ENCODE measurements at places on chromosomes 7 and 10. TPM values are rescaled to one million over a fixed set of nuclear protein-coding genes. Genes with fewer than 3 reads are reported as not detected.
A peak's percentile ranks its signal among the peaks of the same experiment; 100 is the strongest.

GRCh38 chr10:50469778-50470193 is 154.0 kb downstream of the SGMS1 start:
- no peak for DNase-seq

GRCh38 chr10:116241642-116242410 is 31.2 kb downstream of the GFRA1 start:
- no peak for DNase-seq

ASIC3 gene
- total RNA-seq = 4.0 TPM

DNA sequence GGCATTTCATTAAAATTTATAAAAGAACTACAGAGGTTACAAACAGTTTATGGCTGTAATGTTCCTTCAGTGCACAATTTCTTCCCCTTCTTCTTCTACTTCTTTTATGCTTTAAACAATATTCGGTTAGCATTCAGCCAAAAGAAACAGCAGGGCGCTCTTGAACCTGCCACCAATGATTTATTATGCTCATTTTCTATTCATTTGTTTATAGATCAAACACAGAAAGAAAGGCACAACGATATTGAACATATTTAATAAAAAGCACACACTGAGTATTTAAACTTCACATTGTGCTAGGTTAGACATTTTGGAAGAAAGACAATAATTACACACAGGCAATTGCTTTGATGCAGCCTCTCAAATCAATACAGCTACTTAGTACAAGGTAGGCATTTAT is 1025.8 kb upstream of the LRRN3 start:
- DNase-seq = no peak

NPSR1 gene
- not detected for total RNA-seq

DNA sequence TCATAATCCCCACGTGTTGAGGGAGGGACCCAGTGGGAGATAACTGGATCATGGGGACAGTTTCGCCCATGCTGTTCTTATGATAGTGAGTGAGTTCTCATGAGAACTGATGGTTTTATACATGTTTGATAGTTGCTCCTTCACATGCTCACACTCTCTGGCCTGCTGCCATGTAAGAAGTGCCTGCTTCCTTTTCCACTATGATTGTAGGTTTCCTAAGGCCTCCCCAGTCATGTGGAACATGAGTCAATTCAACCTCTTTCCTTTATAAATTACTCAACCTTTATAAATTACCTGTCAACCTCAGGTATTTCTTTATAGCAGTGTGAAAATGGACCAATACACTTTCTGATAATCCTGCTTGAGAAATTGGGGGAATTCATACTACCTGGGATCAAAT is 80.2 kb downstream of the ZNF37A start:
- no peak for DNase-seq

DNA sequence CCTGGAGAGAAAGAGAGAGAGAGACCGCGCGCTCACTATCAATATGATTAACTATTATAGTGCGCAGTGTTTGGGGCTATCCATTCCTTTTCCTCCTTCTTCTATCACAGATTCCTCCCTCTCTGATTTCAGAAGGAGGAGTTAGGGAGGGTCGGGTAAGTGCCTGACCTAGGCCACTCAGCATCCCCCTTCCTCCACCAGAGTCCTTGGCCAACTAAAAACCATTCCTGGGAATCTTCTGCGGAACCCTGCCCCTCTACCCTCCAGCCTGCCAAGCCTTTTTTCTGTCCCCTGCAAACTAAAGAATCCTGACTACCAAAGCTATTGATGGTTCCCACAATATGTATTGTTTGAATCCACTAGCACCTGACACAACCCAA is 256.2 kb upstream of the NFE2L3 start:
- DNase-seq = no peak

NAT16 gene
- not detected for total RNA-seq

AKR1D1 gene
- total RNA-seq = not detected

PAPOLB gene
- not detected for total RNA-seq

GRCh38 chr7:77839919-77840318 is 41.3 kb downstream of the PHTF2 start:
- DNase-seq = no peak

- no peak for DNase-seq
Measured at GRCh38 chr10:95403700-95404461, 113.1 kb upstream of the PDLIM1 start.

DNA sequence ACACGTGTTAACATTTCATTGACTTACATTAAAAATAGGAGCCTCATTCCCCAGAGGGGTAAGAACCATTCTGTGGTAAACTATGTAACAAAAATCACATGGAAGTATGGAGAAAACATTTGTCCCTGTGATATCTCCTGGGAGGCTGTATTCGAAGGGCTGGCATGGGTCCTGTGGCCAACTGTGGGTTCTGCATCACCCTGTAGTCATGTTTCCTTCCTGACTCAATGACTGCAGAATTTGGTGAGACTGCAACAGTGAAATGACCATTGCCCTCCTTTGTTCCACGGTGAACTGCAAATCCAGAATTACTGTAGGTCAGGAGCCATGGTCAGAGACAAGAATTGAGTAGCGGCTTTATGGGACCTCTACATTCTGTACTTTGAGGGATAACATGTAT is 3.6 kb upstream of the ZEB1 start:
- DNase-seq = no peak

DNA sequence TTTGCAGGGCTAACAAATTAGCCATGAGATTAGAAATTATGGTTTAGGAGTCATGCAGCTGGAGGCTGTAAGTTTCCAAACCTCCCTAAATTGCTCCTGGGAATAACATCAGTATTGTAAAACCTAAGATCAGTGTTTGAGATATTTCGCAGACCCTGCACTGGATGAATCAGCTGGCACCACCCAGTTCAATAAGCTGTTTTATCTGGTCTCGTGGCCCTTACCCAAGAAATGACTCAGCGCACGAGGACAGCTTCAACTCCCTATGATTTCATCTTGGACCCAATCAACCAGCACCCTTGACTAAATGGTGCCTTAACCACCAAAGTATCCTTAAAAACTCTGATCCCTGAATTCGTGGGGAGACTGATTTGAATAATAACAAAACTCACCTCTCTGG is 482.0 kb upstream of the PCDH15 start:
- DNase-seq = no peak

- peak; percentile 28 for DNase-seq
Measured at GRCh38 chr10:124650820-124651401, 93.3 kb downstream of the FAM53B start.

DNA sequence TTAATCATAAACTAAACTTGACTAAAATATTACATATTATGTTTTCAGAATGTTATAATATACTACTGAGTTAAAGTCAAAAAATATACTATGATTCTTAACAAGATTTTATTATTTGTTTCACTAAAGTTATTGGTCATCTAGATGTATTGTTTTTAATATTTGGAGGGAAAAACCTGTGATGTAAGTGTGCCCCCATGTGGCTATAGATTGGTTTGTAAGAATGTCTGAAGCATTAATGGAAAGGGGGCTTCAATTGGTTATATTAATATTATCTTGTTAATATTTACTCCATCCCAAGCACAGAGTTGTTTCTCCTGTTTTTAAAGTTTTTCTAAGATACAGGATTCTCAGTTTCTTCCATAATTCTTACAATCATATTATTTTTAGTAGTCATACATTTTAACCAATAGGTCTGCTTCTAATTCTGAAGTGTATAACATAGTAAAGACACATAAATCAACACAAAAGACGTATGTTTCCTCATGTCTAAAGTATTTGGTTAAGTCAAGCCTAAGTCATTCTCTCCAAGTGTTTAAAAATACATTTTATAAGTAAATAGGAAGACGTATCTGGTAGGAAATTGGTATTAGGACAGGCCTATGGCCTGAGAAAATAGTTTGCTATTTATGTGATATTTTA is 58.0 kb downstream of the GNAT3 start:
- no peak for DNase-seq

GRCh38 chr7:141460781-141461715 is 90.2 kb upstream of the AGK start:
- DNase-seq = no peak

UTF1 gene
- total RNA-seq = 0.28 TPM

INA gene
- total RNA-seq = 0.87 TPM

DNA sequence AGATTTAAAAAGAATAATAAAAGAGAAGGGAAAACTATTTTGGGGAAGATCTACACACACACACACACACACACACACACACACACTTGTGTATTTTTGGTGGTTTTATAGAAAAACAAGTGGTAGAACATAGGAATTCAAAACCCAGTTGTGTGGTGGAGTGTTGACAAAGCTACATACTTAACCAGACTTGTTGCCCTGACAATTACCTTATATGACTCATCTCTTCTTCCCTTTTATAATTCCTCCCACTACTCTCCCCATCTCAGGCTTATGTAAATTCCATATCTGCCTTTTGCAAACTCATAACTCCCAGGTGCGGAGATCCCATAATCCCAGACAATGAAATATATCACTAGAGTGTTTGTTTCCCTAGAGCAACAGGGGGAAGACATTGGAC is 873.7 kb downstream of the NXPH1 start:
- no peak for DNase-seq

GPR22 gene
- total RNA-seq = not detected

- DNase-seq = no peak
Measured at GRCh38 chr10:69994262-69994661, 58.4 kb upstream of the MACROH2A2 start.

SPDYE16 gene
- total RNA-seq = 0.14 TPM

KAZALD1 gene
- 0.55 TPM for total RNA-seq

DNA sequence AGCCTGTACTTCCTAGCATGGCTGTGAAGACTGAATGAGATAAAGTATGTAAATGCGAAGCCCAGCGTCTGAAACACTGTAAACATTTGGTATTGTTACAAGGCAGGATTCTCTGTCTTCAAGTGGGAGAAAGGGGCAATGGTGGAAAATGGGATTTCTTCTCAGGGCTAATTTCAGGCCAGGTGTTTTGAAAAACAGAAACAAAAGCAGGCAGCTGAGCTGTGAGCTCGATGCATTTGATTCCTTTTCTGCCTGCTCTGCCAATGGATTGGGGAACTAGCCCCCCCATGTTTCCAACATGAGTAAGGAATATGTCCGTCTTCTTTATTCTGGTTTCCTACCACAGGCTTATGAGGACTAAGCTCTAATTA is 732.1 kb upstream of the AUTS2 start:
- no peak for DNase-seq

DNA sequence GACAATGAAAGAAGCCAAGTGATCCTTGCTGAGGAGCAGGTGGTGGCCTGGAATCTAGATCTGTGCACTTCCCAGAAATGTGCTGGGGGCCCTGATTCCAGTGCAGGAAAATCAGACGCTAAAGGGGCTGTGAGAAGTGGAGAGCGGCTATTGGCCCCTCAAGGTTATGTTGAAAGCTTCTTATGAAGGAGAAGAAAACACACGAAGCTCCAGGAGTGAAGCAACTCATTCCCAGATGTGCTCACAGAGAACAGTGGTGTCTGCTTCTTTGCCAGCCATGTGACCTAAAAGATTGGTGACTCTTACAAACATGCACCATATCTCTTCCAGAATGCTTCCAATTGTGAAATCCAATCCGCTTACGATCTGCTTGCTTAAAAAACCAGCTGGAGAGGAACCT is 679.3 kb upstream of the IGFBP3 start:
- no peak for DNase-seq

All from activated T-helper 2 cell treated with anti-CD3 and anti-CD28 coated beads, Interferon-gamma antibody, Interleukin-2, Interleukin-4, amounts not matched to agents 10 μg/mL and 5 μg/mL and 100 μg/mL, durations not matched to agents 14 hours and 24 hours and 36 hours (primary cell).